ENCODE measurements at places on chromosomes 2 and 18.

DNA sequence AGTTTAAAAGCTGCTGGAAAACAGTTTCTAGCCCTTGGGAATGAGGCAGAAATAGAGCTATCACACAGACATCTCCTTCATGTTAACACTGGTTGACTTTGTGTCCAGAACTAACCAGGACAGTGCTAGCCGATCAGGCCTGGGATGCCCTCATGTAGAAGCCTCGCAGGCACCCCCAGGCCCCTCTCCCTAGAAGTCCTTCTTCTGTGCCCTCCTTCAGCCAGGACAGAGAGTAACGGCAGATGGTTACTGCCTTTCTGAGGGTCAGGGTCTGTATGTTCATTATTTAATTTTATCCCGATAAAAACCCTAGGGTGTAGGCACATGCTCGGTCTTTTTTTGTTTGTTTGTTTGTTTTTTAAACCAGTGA, 10.7 kb upstream of the RPL31 start:
- DNase-seq = no peak

- DNase-seq = no peak
Measured at GRCh38 chr18:14097761-14098160, 34.5 kb downstream of the ZNF519 start.

DNA sequence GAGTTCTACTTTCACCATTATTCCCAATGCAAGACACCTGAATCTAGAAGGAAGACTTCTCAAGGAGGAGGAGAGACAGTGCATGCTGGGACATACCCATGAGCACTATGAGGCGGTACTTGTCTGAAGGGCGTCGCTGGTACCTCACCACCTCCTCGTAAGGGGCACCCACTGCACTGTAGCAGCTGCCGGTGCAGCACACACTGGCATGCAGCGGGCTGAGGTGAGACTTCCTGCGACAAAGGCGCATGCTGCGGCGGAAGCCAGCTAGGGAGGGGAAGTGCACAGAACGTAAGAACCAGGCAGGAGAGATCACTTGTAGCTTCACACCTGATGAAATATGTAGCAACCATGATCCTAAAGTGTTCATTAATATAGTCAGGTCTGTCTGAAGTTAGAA, 12.8 kb upstream of the TMEM237 start:
- DNase-seq = no peak

GRCh38 chr2:236888794-236889780, 196.6 kb upstream of the COPS8 start:
- DNase-seq = no peak

GRCh38 chr2:68556381-68556780, 87.0 kb upstream of the PROKR1 start:
- DNase-seq = no peak

- DNase-seq = peak; percentile 26
Measured at GRCh38 chr18:79570266-79571201, 109.1 kb upstream of the CTDP1 start.

GRCh38 chr2:179140571-179140970, 90.6 kb upstream of the CCDC141 start:
- no peak for DNase-seq

- no peak for DNase-seq
Measured at GRCh38 chr18:28736951-28737350, 560.0 kb upstream of the CDH2 start.

DNA sequence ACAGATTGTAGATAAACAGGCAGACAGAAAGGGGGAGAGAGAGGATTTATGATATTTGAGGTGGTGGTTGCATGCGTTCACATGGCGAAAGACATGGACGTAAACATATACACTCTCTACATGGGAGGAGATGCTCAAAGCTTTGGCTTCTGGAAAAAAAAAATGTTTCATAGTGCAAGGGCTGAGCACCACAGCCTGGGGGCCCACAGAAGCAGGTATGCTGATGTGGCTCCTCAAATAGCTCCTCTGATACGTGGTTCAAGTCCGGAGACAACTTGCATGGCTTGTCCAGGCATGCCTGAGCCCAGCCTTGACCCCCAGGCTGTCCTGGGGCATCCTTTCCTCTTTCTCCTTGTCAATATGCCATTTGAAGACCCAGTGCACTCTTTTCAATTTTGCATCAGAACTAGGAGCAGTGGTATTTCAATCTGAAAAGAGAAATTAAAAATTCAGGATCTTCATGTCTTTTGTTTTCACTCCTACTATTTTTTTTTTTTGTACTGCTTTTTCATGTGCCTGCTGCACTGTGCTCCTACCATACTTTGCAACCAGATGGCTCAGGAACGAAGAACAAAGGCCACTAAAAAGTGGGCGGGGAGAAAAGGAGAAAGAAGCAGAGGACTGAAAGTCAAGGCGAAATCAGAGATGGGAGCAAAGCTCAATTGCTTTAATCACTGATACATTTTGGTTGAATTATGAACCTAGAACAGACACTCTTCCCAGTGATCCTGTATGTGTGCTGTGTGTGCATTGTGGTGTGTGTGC, 495.7 kb upstream of the TCF4 start:
- no peak for DNase-seq

DNA sequence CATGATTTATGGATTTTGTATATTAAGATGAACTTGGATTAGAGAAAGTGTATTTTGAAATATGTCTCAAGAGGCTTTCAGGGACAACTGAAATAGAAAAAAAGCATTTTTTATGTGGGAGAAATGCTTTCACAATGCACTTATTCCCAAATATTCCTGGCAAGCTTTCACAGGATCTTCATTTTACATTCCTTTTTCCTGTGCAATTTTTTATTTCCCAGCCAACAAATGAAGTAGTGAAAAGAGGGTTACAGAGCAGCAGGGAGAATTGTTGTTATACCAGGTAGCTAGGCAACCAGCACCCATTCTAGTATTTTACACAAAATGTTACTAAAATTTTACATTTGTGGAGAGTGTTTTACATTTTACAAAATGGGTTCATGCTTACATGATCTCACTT, 167.0 kb upstream of the RPRM start:
- no peak for DNase-seq

DNA sequence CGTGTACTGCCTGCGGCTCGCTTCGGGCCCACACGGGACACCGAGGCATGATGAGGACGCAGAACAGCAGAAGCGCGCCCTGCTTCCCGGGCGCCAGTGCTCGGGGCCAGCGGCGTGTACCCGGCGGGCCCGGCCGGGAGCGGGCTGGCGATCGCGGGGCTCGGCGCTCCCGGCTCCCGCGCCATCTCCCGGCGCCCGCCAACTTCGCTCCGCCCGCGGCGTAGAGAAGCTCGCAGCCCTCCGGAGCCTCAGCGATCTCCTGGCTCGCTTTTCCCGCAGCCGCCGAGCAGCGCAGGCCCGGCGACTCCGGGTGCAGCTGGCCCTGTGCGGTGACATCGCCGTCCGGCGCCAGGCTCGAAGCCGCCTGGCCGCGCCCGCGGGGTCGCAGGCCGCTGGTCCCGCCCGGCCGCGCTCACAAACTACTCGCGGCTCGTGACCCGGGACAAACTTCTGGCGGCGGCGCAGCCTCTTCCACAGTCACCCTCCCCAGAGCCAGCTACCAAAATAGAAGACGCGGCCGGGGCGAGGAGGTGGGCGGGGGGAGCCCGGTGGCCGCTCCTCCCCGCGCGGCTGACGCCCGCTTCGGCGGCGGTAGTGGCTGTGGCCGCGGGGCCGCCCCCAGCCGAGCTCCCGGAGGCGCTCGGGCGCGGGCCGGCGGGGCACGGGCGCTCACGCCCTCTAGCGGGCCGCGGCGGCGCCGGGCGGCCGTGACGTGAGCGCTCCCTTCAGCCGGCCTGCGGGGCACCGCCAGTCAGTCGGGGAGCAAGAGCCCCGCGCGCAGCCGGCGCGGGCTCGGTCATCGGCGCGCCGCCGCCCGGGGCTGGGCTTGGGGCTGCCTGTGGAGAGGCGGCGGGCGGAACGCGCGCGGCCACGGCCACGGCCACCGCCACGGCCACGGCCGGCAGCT, at the start of gene PTPRM:
Gene PTPRM (plus strand): TSS at position 750 of the 907 bp plus-strand sequence. CDS start 503 bp downstream, outside the sequence.
- peak; percentile 83 for DNase-seq

GRCh38 chr18:61196750-61197149, 136.5 kb upstream of the CDH20 start:
- DNase-seq = no peak

DNA sequence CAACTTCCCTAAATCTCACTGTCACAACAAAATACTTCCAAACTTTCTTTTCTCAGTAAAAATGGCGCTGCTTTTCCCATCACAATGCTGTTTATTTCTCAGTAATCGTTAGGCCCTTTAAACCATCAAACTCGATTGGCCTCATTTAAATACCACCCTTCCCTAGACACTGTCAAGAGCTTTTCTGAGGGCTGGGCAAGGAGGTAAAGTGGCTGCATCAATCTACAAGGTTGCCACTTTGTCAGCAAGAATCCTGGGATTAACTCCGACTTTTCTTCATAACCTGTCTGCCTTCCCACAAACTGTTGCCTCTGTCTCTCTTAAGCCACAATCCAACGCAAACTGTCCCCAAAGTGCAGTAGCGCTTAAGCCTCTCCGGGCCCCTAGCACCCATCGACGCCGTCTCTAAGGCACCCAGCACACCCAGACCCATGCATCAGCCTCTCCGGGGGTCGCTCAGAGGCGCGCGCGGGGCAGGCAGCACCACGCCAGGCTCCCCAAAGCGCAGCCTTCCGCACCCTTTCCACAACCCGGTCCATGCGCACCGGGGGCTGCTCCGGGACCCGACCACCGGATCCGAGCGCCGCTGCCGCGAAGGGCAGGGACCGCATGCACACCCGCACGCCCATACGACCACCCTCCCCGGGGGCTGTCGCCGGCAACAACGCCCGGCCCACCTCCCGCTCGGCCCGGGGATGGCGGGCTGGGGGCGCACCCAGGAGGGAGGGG, 683 bp downstream of the MBOAT2 start:
- no peak for DNase-seq

GRCh38 chr18:31983976-31984375, 34.6 kb upstream of the RNF125 start:
- DNase-seq = no peak

GRCh38 chr2:86443631-86444350, 2.6 kb downstream of the KDM3A start:
- no peak for DNase-seq

GRCh38 chr2:3706892-3707291, 3.5 kb downstream of the DCDC2C start:
- DNase-seq = no peak

DNA sequence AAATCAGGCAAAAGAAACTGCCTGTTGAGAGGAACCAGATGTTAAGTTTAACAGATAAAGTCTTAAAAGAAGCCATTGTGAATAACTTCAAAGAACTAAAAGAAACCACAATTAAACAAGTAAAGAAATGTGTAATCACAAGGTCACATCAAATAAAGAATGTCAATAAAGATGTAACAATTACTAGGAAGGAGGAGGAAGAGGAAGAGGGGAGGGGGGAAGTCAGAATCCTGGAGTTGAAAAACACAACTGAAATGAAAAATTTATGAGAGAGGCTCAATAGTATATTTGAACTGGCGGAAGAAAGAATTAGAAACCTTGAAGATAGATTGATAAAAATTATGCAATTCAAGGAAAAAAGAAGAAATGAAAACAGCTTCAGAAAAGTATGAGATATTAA, 88.4 kb upstream of the CRIM1 start:
- no peak for DNase-seq

GRCh38 chr18:23232331-23232730, 97.0 kb downstream of the CABLES1 start:
- no peak for DNase-seq

GRCh38 chr18:76794326-76794725, 28.0 kb upstream of the ZNF236 start:
- no peak for DNase-seq

- no peak for DNase-seq
Measured at GRCh38 chr18:2325308-2325849, 245.9 kb downstream of the METTL4 start.

DNA sequence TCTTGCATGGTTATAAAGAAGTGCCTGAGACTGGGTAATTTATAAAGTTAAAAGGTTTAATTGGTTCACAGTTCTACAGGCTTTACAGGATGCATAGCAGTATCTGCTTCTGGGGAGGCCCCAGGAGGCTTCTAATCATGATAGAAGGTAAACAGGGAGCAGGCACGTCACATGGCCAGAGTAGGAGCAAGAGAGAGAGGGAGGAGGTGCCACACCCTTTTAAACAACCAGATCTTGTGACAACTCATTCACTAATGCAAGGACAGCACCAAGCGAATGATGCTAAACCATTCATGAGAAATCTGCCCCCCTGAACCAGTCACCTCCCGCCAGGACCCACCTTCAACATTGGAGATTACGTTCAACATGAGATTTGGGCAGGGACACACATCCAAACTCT, 141.1 kb downstream of the EN1 start:
- no peak for DNase-seq

DNA sequence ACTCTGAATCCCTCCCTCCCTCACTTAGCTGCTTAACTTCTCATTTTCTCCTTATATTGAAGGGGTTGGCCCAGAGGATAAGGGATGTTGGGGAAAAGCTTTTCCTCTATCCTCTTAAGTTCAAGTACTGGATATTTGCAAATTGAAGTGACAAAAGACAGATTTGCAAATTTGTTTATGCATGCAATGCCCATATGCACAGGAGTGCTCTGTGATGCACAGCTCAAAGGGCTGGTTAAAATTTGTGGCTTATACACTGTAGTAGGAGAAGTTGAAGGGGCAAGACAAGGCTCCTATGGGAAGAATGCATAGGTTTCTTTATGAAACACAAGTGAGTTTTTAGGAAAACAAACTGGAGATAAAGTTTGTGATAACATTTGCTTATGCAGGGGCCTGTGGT, 8.4 kb upstream of the MSH6 start:
- DNase-seq = no peak

DNA sequence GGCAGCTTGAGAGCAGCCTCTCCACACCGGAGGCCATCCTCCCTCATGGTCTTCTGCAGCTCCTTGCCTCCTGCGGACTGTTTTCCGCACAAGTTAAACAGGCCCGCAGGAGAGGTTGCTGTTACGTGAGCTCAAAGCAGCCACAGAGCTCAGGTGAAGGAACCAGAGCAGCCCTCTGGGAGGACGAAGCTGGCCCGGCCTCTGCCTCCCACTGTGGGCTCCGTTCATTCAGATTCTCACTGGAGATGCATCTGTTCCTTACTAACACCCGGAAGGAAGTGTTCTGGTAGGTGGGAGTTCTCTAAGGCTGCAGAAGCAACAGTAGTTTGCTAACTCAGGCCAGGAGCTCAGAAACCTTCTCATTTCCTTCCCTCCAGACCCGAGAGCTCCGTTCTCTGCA, 10.9 kb downstream of the DIPK1C start:
- DNase-seq = no peak

DNA sequence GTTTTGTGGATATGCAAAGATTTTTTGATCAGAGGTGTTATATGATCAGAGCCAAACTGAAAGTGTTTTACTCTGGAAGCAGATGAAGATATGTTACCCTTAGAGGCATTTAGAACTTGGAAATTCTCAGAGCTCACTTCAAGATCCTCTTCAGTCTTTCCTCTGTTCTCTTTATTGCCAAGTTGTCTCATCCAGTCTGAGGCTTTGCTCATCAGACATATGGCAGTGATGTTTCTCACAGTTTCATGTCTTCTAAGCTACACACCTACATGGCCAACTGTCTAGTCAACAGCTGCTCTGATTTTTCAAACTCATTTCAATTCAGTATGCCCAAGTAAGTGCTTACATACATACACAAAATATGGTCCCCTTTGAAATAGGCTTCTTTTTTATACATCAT, 1504.3 kb upstream of the PIK3C3 start:
- no peak for DNase-seq

- no peak for DNase-seq
Measured at GRCh38 chr2:5473635-5474034, 218.5 kb upstream of the SOX11 start.

Measured in AG10803 (cell line).